Stimulated activated CD8-positive, alpha-beta memory T cell treated with anti-CD3 and anti-CD28 coated beads, Interleukin-4, amount 100 ng/mL, for 4 hours (primary cell): ENCODE measurements at places on chromosomes 7 and 10.

- DNase-seq, result no peak
These were observed 21.8 kb downstream of the ZNF775 start for GRCh38 chr7:150400788-150401423.

DNA sequence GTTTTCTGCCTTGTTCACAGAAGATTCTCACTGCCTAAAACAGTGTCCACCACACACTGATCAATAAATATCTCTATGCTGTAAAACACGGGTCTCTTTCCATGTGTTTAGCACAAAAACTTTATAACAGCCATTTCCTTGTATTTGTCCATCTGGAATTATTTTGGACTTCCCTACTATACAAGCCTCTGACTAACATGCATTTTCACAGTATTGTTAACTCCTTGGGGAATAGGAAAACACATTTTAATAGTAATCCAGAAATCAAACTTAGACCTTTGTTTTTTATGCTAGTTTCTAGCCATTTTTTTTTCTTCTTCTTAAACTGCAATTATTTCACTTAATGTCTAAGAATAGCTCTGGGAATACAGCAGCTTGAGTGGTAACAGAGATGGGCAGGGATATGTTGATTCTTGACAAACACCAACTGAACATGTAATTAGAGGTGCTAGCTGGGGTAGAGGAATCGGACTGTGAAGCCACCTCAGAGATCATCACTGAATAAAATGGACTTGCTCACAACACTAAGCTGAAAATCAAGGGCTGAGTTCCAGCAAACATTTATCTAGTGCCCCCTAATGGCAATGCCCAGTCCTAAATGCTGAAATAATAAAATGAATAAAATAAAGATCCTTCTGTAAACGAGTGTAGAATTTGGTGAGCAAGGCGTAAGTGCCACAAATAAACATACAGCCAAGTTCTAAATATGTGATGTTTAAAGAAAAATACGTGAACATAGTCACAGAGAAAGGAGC, 593.1 kb downstream of the SORCS1 start:
- DNase-seq, result no peak

GRCh38 chr7:111126987-111127386, 36.1 kb downstream of the LRRN3 start:
- DNase-seq, result no peak

DNA sequence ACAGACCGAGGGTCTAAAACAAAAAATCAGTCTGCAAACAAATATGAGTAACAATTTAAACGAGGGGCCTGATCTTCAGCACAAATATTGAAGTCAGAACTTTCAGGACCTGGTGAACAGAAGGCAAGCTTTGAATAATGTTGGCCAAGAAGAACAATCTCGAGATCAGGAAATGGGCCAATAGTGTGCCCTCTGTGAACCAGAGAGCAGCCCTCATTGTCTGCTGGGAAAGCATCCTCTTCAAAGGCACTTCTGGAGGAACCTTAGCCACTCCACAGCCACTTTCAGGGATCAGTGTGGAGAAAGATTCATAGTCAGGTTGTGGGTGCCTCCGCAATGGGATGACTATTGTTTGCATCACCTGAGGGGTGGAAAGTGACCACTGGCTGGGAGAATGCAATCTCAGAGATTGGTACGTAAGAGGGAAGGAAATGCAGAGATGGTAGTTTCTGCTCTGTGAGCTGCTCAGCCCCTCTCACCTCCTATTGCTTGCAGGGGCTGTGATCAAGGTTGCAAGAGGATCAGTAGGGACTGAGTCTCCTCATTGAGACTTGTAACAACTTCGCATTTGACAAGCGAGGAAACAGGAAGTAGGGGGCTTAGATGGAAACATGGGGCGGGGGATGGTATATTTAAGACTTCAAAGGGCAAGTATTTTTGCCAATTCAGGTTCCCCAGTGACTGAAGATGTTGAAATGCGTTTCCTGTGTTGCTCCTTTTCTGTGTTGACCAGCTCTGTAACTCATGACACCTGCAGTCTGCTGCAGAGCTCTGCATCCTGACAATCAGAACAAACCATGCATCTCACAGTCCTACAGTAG, 28.4 kb upstream of the IFRD1 start:
- no peak for DNase-seq

DNA sequence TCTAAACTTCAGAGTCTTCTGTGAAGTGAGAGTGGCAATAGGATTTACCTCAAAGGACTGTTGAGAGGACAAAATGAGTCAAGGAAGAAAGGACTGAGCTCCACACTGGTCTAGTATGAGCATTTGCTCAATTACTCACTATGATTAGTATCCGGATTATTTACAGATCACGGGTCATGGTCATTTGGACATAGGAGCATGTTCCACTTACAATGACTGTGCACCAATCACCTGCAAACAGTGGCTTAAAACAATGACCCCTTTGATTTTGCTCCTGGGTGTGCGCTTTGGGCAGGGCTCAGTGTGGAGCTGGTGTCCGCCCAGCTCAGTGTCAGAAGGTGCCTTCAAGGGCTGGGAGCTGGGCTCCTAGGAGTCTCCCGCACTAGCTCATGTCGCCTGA, 225.4 kb downstream of the TCERG1L start:
- DNase-seq, result no peak

DNA sequence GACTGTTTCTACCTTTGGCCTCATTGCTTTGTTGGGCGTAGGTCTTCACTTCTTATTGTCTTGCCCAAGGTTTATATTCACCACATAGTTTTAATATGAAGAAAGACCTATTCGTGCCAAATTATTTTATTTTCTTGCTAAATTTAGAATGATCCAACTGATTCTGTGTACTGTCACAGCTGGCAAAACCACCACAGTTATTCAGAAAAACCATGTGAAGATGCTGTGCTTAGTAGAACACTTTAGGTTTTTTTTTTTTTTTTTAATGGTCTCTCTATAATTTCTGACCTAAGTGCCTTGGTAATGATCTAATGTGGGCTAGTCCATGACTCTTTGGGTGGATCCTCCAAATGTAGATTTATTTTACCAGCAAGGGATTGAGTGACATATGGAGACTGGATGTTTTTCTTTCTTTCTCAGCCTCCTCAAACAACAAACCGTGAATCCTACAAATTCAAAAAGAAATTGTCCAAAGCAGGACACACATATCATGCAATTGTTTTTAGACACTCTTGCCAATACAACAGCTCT, 243.8 kb downstream of the DYNC1I1 start:
- no peak for DNase-seq

- no peak for DNase-seq
These were observed 37.4 kb upstream of the PRKCQ start for GRCh38 chr10:6617309-6618076.

DNA sequence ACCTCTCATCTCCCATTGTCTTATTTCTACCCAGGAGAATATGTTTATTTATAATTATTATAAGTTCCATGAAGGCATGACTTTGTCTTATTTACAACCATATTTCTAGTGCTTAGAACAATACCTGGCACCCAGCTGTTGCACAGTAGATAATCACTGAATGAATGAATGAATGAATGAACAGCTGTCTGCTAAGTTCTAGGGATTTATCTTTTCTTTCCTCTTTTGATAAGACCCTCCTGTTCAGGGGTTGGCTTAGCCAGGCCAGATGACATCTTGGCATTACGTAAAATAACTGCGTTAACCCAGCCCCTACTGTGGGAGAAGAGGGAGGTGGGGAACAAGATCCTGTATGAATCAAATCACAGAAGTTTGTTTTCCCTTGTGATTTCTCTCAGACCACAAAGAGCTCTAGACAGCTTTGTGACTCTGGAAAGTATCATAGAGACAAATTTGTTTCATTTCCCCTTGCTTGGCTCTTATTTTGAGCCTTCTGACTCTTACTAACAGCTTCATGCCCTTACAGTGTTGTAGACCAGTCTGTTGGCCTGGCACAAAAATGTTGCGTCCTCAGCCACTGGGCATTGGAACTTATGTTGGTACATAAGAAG, 8.4 kb downstream of the ZNF862 start:
- no peak for DNase-seq

GRCh38 chr10:60992636-60993035, 48.7 kb upstream of the RHOBTB1 start:
- no peak for DNase-seq

DNA sequence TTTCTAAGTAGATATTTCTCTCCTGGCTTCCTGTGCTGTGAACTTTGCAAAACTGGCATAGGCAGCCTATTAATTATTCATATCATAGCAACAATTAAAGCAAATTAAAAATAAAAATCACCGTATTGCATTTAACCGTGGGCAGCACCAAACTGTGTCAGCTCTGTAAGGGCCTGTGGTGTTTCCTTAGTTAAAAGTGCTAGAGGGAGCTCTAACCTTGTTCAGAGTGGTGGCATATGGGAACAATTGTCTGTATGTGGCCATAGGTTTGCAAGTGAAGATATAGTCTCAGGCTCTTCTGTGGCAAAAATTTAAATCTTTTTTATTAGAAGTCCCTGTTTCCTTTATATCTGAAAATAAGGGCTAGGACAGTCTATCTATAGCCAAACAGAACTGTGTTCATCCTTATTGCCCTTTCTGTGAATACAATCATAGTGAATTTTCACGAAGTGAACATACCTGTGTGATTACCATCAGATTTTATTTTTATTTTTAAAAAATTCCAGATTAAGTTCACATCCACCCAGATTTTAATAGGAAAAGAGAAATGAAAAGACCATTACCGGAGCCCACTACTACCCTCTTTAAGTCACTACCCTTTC, 92.6 kb downstream of the POLL start:
- no peak for DNase-seq

DNA sequence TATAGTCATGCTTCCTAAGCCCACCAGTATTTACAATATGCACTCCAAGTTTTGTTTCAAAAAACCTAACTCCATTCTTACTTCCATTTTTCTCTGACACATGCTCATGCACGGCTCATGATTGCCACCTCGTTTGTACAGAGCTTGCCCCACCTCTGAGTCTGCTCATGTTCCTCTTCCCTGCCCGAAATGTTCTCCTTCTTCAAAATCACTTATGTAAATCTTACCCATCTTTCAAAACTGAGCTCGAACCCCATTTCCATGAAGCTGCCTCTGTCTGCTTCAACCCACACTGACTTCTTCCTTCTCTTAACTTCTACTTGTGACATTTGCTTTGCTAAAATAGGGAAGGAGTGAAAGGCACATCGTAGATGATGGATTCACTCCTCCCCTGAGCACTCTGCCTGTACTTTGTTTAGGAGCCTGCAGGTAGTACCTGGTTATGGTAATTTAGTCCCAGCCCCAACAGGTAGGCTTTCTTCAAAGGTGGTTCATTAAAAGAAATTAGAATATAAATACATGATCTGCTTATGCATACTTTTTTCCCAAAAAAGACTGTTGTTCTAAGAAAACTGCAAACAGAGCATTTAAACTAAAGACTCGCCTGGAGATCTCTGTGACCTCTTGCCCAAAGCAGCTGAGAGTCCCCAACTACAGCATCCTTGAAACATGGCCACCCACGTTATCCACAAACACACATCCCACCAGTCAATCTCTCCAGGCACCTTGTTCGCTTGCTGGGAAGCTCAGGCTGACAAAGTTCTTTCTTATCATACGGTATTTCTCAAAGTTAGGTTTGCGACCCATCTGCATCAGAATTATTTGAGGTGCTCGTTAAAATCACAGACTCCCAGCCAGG, 172.0 kb downstream of the DGKI start:
- DNase-seq, result no peak

DNA sequence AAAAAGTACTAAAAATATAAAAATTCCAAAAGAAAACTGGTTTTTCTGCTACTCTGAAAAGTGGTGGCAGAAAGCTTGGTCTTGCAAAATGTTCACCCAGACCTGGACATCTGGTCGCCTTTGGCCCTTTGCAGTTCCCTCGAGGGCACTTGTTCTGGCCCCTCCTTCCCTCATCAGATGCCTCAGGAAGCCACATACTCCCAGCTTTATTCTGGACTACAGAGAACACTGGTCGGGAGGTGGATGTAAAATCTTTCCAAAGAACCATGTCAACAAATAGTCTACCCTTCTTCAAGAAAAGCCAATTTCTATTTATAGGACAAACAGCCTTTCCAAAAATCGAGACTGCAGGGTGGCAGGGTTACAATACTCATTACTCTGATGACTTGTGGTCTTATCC, 726.1 kb downstream of the TNS3 start:
- DNase-seq, result no peak
